ENCODE measurements at places on chromosomes 16 and 17.

DNA sequence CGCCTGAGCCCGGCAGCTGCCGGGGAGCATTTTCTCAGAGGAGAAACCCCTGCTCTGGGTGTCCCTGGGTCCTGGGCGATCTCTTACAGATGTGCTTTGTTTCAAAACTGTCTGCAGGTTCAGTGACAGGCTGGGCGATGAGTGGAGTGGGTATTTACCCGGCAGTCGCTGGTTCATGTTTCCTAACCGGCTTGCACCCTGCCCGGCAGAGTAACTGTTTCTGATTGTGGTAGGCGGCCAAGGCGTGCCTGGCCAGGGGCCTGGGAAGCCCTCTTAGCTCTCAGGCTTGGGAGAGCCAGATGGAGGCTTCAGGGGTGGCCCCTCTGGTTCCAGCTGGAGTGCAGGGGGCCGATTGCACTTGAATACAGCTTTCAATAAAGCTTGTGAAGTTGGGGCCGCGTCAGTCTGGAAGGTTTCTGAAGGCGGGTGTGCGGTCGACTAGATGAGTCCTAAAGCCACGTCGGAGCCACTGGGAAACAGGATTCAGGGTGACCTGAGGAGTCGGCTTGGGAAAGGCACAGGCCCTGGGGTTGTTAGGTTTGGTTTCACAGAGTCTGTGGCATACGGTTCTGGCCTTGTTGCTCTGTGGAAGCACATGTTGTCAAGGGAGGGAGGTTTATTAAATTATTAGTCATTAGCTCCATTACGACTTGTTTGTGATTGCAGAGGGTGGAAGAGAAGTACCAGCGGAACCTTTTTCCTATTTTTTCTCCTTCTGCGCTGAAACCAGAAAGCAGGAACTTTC is 1.4 kb downstream of the BAIAP2 start:
- DNase-seq = peak; percentile 51

DNA sequence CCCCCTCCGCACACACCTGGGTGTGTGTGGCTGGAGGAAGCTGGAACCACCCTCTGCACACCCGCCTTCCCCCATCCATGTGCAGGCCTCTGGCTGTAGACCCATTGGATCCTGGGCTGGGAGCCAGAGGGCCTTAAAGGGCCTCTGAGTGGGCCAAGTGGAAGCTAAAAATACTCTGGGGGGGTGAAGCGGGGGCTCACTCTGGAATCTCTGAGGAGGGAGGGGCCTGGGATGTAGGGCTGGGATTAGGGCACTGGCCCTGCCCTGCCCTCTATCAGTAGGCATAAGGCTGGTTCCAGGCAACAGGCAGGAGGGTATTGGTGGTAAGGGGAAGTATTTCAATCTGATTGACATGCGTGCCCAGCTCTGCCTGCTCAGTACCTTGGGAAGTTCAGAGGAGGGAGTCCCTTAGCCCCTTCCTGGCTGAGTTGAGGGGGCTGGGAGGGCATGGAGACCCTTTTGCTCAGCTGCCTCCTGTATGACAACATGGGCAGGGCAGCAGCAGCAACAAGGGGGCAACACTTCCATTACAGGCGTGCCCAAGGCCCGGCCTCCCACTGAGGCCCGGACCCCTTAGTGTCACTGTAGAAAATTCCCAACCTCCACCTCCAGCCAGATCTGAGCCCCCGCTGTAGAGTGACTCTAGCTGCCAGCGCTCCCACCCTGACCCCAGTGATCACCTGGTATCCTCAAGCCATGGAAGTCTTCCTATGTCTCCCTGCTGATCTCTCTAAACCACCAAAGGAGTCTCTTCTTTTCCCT is 5.2 kb downstream of the ITGA3 start:
- DNase-seq = peak; percentile 56

GRCh38 chr16:53968454-53968853 is 264.5 kb downstream of the FTO start:
- no peak for DNase-seq

DNA sequence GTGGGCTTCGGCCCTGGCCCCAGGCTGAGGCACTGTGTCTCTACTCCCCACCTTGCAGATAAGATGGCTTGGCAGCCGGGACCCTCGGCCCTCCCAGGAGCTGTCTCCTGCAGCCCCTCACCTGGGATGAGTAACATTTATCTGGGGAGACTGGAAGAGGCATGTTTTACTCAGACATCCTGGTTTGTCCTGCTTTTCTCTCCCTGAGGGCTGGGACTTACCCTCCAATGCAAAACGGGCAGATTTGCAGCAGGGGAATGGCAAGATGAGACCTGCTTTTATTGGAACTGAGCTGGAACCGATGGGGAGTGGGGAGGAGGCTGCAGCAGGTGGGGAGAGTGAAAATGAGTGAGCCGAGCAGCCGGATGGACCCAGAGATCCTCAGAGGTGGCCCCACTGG is 27.3 kb upstream of the UBE2G1 start:
- no peak for DNase-seq

DNA sequence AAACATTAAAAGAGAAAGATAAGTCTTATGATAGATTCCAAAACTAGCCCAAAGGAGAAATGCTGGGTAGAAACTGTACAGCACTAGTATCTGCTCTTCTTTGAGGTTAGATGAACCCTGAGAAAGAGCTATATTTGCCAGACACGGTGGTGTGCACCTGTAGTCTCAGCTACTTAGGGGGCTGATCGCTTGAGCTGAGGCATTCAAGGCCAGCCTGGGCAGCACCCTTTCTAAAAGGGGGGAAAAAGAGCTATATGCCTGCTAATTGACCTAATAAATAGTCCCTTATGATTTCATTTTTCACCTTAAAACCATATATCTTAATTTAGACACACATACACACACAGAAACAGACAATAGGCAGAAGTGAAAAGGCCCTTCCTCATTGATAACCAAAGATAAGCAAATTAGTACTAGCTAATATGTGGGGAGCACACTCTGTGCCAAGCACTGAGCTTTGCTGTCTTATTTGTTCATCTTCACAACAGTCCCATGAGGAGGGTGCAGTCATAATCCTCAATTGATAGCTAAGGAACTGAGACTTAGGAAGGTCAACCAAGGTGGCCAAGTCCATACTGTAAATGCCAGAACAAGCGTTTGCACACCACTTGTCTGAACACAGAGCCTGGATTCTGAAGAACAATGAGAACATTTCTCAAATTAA is 56.6 kb upstream of the NLK start:
- DNase-seq = no peak

DNA sequence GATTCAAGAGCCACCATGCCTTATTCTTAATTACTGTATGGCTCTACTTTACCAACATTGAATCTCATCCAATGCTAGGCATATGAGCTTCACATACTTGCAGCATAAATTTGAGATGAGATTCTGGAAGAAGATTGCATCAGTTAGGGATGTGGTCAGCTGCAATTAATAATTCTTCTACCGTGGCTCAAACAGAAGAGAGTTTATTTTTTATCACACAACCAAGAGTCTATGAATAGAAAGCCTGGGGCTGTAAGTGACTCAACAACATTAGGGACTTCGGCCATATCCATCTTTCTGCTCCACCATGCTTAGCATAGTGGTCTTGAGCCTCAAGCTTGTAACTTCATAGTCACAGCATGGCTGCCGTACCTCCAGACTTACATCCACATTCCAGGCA is 179.4 kb upstream of the IRX6 start:
- DNase-seq = no peak

- peak; percentile 51 for DNase-seq
Measured at GRCh38 chr17:68512960-68513474, 787 bp downstream of the PRKAR1A start.

DNA sequence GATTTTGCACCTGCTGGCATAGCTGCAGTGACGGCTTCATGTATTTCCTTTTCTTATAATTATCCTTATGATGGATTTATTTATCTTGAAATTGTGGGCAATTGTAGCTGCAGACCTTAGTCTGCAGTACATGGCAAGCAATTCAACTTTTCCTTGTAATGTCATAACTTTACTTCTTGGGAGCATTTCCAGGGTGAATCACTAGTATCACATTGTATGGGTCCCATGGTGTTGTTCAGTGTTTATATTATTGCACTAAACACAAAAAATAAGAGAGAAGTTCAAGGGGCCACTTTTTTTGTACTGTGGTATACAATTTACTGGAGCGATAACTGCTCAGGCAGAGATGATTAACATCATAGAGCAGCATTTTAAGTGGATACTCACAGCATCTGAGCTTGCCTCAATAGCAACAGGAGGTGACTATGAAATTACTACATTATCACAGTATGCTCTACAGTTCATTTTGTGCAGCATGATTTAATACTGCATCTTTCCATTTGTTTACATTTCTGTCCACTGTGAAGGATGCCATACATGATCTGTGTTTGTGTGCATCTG is 169.5 kb downstream of the STX8 start:
- no peak for DNase-seq

GRCh38 chr17:57138956-57139576 is 54.0 kb downstream of the AKAP1 start:
- DNase-seq = peak; percentile 54

GRCh38 chr17:82012261-82012639 is 10.4 kb downstream of the CENPX start:
- no peak for DNase-seq

DNA sequence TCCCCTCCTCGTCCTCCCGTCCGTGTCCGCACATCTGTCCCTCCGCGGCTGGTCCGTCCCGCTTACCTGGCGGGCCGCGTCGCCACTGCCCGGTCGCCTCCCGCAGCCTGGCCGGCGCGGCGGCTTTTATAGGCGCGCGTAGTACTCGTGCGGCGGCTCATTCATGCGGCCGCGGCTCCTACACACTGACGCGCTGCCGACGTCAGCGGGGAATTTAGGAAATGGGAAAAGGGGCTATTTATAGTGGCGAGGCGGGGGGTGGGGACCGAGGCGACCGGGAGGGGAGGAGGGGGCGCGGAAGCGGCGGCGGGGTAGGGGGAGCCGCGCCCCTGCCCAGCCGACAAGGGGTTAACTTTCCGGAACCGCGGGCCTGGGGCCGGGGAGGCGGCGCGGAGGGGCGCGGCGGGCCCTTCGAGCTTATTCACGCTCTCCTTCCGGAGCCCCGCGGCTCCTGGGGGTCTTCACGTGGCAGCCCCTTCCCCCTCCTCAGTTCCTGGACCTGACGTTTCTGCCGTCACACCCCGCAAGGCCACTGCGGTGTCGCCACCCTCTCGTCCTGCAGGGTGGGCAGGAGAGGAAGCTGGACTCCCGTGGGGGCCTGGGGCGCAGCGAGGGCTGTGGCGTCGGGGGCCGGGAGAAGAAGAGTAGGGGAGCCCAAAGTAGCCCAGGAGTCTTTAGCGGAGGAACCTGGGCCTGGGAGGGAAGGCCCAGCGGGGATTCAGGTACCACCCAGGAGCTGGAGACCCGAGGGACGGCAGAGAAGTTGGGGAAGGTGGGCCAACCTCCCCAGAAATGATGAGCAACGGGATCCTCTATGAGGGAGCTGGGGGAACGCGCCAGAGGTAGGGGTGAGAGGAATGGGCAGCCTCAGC is 3.6 kb upstream of the HIC1 start:
- no peak for DNase-seq

Measured in amniotic epithelial cell (primary cell).